ENCODE measurements at places on chromosomes 4 and X. TPM values are rescaled to one million over a fixed set of nuclear protein-coding genes. Genes with fewer than 3 reads are reported as not detected.

The IL9R gene
- total RNA-seq: not detected

The GASK1B gene
- total RNA-seq: 39.7 TPM

The ZNF185 gene
- 18.3 TPM for total RNA-seq

The PABPC1L2A gene
- total RNA-seq: not detected

The SPACA5 gene
- not detected for total RNA-seq

The CENPE gene
- total RNA-seq: 6.0 TPM

The NLGN4X gene
- total RNA-seq: 3.1 TPM

The GCNA gene
- total RNA-seq: 2.9 TPM

The GPC3 gene
- 271 TPM for total RNA-seq

The MND1 gene
- 5.9 TPM for total RNA-seq

The PLS3 gene
- 108 TPM for total RNA-seq

The LDOC1 gene
- 6.5 TPM for total RNA-seq

The ADH7 gene
- total RNA-seq: not detected

The NKX3-2 gene
- total RNA-seq: 0.18 TPM

The TGIF2LX gene
- not detected for total RNA-seq

The MAGEA4 gene
- not detected for total RNA-seq

The SMIM31 gene
- total RNA-seq: not detected

The TEX13B gene
- total RNA-seq: not detected
